ENCODE measurements at places on chromosomes 6 and 20.

DNA sequence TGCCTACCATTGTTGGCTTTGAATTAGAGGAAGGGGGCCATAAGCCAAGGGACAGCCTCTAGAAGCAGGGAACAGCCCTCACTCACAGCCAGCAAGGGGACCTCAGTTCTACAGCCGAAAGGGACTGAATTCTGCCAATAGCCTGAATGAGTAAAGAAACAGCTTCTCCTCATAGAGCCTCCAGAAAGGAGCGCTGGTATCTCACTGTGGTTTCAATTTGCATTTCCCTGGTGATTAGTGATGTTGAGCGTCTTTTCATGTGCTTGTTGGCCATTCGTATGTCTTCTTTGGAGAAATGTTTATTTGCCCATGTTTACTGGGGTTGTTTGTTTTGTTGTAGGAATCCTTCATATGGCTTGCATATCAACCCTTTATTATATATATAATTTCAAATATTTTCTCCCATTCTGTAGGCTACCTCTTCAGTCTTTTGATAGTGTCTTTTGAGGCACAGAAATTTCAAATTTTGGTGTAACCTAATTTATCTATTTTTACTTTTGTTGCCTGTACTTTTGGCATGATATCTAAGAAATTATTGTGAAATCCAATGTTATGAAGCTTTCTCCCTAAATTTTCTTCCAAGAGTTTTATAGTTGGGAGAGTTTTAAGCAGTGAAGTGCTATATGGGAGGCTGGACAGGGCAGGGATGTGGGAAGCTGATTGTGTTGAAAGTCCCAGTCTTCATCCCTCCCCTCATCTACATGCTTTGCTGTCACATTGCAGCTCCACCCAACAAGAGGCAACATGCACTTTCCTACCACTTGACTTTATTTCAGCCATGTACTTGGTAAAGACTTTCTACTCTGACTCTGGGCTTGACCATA lies 82.3 kb upstream of the SHLD1 start:
- no peak for DNase-seq

- DNase-seq = no peak
Observed at GRCh38 chr6:53565886-53566285, 21.0 kb upstream of the GCLC start.

DNA sequence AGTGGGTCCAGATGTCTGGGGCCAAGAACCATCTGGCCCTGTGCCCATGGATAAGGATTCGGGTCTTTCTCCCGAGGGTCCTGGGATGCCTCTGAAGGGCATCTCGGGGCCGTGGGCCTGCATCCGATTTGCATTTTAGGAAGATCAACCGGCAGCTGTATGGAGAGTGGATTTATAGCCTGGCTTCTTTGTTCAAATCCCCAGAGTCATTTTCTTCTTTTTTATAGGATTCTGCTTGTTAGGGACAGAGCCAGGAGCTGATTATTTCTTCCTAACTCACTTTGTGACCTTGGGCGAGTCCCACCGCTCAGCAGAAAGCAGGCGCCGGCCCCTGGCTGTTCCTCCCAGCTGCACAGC lies 52.9 kb upstream of the APCDD1L start:
- no peak for DNase-seq

GRCh38 chr6:145801021-145801420 lies 13.6 kb downstream of the FBXO30 start:
- DNase-seq = no peak

GRCh38 chr6:117653949-117654348 lies 21.3 kb upstream of the NUS1 start:
- DNase-seq = no peak

GRCh38 chr20:56628015-56628872 lies 862 bp upstream of the TFAP2C start:
- DNase-seq = no peak

- no peak for DNase-seq
Observed at GRCh38 chr6:166036316-166037095, 131.1 kb downstream of the TBXT start.

GRCh38 chr6:117384659-117385058 lies 41.1 kb downstream of the ROS1 start:
- DNase-seq = no peak

GRCh38 chr6:141303907-141304306 lies 828.8 kb upstream of the GJE1 start:
- DNase-seq = no peak

DNA sequence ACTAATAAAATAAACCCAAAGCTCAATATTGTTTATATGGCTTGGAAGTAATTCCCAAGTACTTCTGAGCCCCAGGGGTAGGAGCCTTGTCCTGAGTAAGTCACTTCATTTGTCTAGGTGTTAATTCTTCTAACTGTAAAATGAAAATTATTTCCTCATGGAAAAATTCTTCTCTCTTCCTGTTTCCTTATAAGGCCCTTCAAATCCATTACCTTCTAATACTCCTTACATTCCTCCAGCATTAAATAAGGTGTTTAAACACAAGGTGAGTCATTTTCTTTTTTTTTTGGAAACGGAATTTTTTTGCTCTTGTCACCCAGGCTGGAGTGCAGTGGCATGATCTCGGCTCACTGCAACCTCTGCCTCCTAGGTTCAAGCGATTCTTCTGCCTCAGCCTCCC lies 41.9 kb downstream of the PRR18 start:
- no peak for DNase-seq

DNA sequence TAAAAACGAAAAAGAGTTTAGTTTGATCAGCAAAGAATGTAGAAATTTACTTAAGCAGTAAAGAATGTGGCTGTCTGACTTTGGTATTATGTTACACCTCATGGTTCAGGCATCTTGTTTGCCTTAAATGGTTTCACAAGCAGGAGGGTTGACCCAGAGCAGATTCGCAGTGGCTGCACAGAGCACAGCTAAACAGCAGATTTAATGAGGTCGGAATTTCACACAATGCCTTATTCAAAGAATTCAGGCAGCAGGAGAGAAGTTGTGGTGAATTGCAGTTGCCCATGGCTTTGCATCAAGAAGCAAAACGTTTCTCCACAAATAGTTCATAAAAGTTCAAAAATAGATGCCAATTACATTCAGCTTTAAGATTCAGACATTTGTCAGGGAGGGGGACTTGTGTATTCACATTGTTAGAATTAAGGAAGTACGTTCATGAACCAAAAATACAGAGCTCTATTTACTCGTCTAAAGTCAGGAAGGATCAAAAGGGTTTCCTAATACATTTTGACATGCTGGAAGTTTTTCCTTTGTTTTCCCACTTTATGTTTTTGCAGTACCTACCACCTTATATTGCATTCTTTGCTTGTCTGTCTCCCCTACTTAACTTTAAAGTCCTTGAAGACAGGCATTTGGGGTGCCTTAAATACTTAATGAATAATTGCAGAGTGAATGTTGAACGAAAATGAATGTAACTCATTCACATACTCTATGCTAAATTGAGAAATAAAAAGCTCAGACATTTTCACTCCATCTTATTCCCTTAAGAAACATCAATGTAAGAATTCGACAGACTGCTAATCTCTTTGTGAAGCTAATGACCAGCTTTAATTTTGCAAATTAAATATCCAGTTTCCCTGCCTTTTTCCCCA lies 1163.6 kb upstream of the CITED2 start:
- DNase-seq = no peak

DNA sequence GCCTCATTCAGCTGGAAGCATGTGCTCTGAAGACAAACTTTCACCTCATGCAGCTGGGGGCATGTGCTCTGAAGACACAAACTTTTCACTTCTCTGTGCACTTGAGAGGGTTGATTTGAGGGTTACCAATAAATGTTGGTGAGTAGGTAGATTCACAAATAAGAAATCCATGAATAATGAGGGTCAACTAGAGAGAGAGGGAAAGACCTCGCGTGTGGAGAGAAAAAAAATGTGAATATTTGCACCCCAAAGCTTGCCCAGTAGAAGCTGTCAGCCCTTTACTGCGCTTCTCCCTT lies 43.4 kb downstream of the PSMB1 start:
- no peak for DNase-seq

- DNase-seq = no peak
Observed at GRCh38 chr6:130239755-130240154, 17.0 kb upstream of the SAMD3 start.
